ENCODE measurements at places on chromosomes 1 and 21.

GRCh38 chr1:98048244-98048643 lies 127.4 kb upstream of the DPYD start:
- DNase-seq: peak; percentile 53

GRCh38 chr1:70033266-70033873 lies 172.0 kb downstream of the LRRC40 start:
- DNase-seq: no peak

DNA sequence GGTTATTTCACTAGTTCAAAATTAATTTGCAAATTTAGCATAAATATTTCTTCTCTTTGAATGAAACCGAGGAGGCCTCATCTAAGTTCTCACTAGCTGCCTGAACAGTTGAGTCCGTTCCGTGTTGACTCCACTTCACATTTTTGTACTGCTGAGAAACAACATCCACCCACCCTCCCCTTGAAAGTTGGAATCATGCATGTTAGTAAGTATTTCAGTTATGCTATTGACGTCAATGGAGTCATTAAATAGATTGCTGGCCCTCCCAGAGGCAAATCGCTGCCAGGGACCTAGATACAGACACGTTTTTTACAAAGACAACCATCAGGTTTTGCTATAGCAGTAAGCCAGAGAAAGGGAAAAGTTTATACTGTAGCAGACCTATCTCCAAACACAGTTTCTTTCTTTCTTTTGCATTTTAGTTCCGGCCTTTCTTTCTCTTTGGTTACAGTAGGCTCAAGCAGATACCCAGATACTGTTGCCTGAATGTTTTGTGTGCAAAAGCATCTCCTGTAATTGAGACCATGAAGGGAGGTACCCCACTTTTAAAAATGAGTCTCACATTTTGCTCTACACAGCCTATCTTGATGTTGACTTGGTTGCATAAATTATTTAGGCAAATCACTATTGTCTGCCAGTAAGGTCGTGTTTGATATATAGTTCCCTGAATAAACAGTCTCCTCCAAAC lies 262.6 kb upstream of the SGIP1 start:
- no peak for DNase-seq

DNA sequence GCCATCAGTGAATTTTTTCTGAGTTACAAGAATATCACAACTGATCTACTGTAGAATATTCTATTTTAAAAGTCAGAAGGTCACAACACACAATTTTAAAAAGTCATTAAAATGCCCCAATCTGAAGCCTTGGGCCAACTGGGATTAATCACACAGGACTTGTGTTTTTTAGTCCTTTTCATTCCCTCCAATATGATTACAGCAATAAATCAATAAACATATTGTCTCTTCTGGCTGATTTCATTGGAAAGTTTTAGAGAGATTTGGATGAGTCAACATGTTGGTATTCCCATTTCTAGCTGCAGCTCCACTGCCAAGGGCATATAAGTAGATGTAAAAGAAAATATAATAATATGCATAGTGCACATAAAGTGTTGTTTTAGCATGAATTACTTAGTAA lies 85.8 kb downstream of the NIBAN1 start:
- no peak for DNase-seq

DNA sequence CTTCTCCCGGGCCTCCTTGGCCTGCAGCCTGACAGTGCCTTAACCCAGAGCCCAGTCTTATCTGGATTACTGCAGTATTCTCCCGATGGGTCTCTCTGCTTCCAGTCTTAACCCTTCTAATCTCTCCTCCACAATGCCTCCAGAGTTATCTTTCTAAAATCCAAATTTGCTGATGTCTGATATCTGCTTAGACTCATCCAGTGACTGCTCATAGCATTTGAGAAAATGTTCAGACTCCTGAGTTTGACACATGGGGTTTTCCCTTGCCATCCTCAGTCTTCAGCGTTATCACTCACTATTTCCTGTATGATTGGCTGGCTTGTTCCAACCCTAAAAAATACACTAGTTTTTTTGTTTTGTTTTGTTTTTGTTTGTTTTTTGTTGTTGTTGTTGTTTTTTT lies 102.0 kb downstream of the FMN2 start:
- no peak for DNase-seq

- DNase-seq: no peak
Measured at GRCh38 chr1:48221657-48222056, 859 bp upstream of the SLC5A9 start.

GRCh38 chr1:97739596-97740103 lies 181.2 kb downstream of the DPYD start:
- DNase-seq: no peak

All from activated CD4-positive, CD25-positive, alpha-beta regulatory T cell treated with anti-CD3 and anti-CD28 coated beads, Interleukin-2, amount 50 U/mL, for 72 hours (primary cell).